Pericardium fibroblast (primary cell): ENCODE measurements at places on chromosomes 2 and 18. TPM values are rescaled to one million over a fixed set of nuclear protein-coding genes. Genes with fewer than 3 reads are reported as not detected.

SERPINB10 gene
- 5.4 TPM in 1 of 2 replicates, not detected in the other for total RNA-seq

RAMP1 gene
- 18.0 and 21.4 TPM in 2 replicates for total RNA-seq

FNDC4 gene
- total RNA-seq = 15.2 and 17.4 TPM in 2 replicates

CHAC2 gene
- total RNA-seq = 0.09 and 2.7 TPM in 2 replicates

ITPRIPL1 gene
- 0.34 and 0.35 TPM in 2 replicates for total RNA-seq

NEB gene
- 0.12 and 3.5 TPM in 2 replicates for total RNA-seq

MAPK4 gene
- total RNA-seq = 0.09 TPM in 1 of 2 replicates, not detected in the other

BCL11A gene
- 0.12 and 1.3 TPM in 2 replicates for total RNA-seq

TNFRSF11A gene
- total RNA-seq = 0.23 and 0.34 TPM in 2 replicates
